ENCODE measurements at places on chromosomes 2 and 18.

GRCh38 chr2:223501641-223502040 lies 100.5 kb downstream of the SCG2 start:
- DNase-seq: no peak

GRCh38 chr2:8752385-8752784 lies 70.5 kb downstream of the ID2 start:
- no peak for DNase-seq

DNA sequence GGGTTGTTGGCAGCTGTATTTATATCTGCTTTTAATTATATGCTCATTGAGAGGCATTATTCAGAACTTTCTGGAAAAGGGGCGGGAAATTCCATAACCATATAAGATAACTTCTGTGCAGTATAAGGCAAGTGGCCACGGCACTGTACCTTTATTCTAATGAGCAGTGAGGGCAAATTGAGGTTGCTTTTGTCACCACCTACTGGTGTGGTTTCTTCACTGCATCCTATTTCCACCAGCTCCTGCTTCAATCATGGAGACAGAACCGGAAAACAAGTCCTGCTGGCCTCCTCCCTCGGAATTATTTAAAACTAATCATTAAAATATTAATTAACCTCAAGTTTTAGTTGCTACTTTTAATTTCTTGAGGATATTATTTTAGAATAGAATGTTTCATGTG lies 759.4 kb downstream of the CBLN2 start:
- DNase-seq: peak; percentile 34

DNA sequence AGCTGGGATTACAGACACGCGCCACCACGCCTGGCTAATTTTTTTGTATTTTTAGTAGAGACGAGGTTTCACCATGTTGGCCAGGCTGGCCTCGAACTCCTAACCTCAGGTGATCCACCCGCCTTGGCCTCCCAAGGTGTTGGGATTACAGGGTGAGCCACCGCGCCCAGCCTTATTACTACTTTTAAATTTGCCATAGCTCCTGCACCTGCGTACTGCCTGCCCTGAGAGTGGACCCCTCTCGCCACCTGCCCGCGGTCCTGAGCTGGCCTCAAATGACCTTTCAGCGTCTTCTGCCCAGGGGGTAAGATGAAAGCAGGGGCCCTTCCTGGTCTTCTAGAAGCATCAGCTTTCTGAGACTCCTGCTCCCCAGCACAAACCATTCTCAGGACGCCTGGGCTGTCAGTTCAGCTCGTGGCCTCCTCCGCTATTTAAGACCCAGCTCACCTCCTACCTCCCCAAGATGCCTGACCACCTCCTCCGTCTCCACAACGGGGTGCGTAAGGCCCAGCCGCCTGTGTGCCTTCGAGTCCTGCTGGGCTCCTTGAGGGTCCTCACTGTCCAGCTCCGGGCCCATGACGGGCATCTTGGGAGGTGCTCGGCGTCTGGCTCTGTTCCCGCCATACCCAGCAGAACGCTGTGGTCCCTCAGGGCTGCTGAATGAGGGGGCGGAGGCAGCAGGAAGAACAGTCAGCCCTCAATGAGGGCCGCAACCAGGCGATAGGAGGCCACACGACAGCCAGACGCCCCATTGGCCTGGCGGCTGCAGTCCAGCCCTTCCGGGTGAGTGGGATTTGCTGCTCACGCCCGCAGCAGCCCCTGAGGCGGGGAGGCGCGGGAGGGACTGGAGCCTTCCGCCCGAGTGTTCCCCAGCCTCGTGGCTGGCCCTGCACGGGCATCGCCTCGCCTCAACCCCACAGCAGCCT lies 266.6 kb downstream of the TFCP2L1 start:
- DNase-seq: no peak

DNA sequence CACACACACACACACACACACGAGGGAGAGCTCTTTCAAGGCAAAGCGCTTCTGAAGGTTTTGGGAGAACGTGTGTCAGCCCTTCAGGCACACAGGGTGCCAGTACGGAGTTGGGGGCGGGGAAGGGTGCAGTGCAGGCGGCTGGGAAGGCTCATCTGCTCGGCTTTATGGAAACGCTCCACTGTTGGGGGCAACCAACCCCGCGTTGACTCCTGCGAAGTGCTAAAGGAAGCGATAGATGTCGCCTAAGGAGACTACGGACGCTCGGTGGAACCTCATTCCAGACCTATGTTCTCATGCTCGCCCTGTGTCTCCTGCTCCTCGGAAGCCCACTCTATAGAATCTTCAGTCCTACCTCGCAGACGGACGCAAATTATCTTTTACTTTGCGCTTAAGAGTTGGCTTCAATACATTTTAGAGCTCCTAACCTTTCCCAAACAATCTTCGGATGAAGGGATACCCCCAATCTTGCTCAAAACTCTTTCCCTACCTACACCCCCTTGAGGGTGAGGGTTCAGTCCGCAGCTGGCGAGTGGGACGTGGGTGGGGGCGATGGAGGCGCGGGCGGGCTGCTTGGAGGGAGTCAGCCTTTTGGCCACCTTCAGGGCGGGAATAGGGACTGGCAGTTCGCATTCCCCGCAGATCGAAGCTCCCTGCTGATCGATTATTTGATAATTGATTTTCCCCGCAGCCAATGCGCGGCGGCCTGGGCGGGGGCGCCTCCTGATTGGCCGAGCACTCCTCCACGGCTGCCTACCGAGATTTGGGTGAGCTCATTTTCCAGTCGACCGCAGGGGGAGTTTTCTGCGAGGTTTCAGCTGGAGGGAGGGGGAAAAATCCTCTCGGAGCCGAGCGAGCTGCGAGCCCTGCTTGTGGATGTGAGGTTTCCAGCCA lies 1.9 kb upstream of the MEIS1 start:
- peak; percentile 94 for DNase-seq

DNA sequence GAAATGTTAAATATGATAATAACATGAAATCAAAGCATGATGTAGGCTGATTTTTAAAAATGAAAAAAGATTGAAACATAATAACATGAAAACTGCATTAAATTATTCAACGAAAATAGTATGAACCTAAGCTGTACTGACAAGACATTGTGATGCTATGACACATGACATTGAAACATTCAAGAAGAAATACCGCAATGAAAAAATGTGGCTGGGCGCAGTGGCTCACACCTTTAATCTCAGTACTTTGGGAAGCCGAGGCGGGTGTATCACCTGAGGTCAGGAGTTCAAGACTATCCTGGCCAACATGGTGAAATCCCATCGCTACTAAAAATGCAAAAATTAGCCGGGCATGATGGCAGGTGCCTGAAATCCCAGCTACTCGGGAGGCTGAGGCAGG lies 14.6 kb downstream of the CXCR1 start:
- DNase-seq: peak; percentile 56

GRCh38 chr18:55579501-55580270 lies 8.3 kb downstream of the TCF4 start:
- DNase-seq: no peak

All from MCF 10A (cell line).